ENCODE measurements at places on chromosomes 4 and X.

DNA sequence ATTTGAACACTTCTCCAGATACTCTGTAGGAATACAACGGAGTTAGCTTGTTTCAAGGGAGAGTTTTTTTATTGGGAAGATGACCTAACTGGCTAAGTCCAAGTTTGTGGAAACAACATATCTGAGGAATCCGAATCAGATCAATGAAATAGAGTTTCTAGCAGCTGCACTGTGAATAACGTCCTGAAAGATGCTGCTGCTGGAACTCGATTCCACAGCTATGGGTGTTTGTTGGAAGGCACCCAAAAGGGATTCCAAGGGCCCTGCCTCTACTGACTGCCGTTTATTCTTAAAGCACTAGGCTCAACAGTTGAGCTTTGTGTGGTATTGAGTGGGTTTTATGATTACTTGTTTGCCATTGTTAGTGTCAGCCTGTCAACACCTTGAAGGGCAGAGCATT lies 6.6 kb upstream of the GBA3 start:
- no peak for DNase-seq

DNA sequence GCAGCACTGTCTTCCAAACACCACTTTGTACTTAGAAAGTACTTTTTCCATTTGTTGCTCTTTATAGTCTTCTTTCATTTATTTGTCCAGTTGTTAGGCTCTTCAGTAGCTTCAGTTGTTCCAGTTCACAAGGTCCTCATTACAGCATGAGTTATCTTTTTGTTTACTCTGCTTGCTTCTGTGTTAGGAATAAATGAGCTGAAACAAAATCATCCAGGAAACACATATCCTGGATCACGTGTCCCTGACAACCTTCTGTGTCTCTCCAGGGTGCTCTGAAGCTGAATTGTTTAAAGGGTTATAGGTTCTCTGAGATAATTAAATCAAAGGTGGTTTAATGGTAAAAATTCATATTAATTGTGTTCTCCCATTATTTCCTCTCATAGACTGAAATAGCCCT lies 19.9 kb upstream of the KLHL8 start:
- no peak for DNase-seq

GRCh38 chr4:152278505-152279233 lies 257.2 kb downstream of the FBXW7 start:
- DNase-seq: no peak

GRCh38 chr4:14168919-14169318 lies 541.4 kb upstream of the BOD1L1 start:
- DNase-seq: no peak

All from thoracic aorta (tissue), 2 donors.